ENCODE measurements at places on chromosomes 2 and 18. TPM values are rescaled to one million over a fixed set of nuclear protein-coding genes. Genes with fewer than 3 reads are reported as not detected.

PPP1R1C gene
- total RNA-seq, result not detected

COL4A4 gene
- total RNA-seq, result 0.06 TPM

VWC2L gene
- not detected for total RNA-seq

NOL4 gene
- total RNA-seq, result not detected

KYNU gene
- total RNA-seq, result not detected

ALS2 gene
- total RNA-seq, result 10.7 TPM

IL36A gene
- not detected for total RNA-seq

UGT1A8 gene
- not detected for total RNA-seq

ARHGAP15 gene
- total RNA-seq, result 197 TPM

MROH2A gene
- total RNA-seq, result not detected

KATNAL2 gene
- 0.87 TPM for total RNA-seq

DSG1 gene
- total RNA-seq, result not detected

ANO7 gene
- 0.12 TPM for total RNA-seq

OTOS gene
- total RNA-seq, result not detected

SOWAHC gene
- 0.27 TPM for total RNA-seq

CD207 gene
- total RNA-seq, result not detected

RIT2 gene
- total RNA-seq, result not detected

TUBA3E gene
- not detected for total RNA-seq

COLEC11 gene
- total RNA-seq, result 0.35 TPM

PLA2R1 gene
- total RNA-seq, result not detected

GPC1 gene
- 7.5 TPM for total RNA-seq

TTN gene
- total RNA-seq, result 12.3 TPM

CENPA gene
- total RNA-seq, result 55.1 TPM

CFAP221 gene
- total RNA-seq, result not detected

ELOA2 gene
- total RNA-seq, result not detected

SLC16A14 gene
- 0.08 TPM for total RNA-seq

PDE11A gene
- not detected for total RNA-seq

ICOS gene
- 63.6 TPM for total RNA-seq

SULT1C4 gene
- not detected for total RNA-seq

CPS1 gene
- total RNA-seq, result 0.48 TPM

UGT1A4 gene
- total RNA-seq, result not detected

PID1 gene
- not detected for total RNA-seq

MATN3 gene
- total RNA-seq, result not detected

EGR4 gene
- total RNA-seq, result not detected

QPCT gene
- total RNA-seq, result not detected

PLB1 gene
- 0.74 TPM for total RNA-seq

TRAK2 gene
- 54.9 TPM for total RNA-seq

SELENOI gene
- total RNA-seq, result 29.7 TPM

AGAP1 gene
- total RNA-seq, result 0.97 TPM

SLC14A1 gene
- 7.3 TPM for total RNA-seq

MPP4 gene
- total RNA-seq, result not detected

FBXO41 gene
- 20.2 TPM for total RNA-seq

IL1RL2 gene
- not detected for total RNA-seq

SCYGR4 gene
- total RNA-seq, result not detected

ASB18 gene
- total RNA-seq, result not detected

IL1B gene
- total RNA-seq, result not detected

MAP3K20 gene
- 15.1 TPM for total RNA-seq

TMEM17 gene
- total RNA-seq, result not detected

ANKRD36 gene
- 54.7 TPM for total RNA-seq

RFTN2 gene
- total RNA-seq, result not detected

ATP6V1B1 gene
- not detected for total RNA-seq

NAT8 gene
- total RNA-seq, result not detected

KRTCAP3 gene
- 7.1 TPM for total RNA-seq

PMAIP1 gene
- total RNA-seq, result 14.8 TPM

REG1A gene
- total RNA-seq, result not detected

LHCGR gene
- not detected for total RNA-seq

ZDBF2 gene
- 12.4 TPM for total RNA-seq

PROKR1 gene
- not detected for total RNA-seq

VWA3B gene
- not detected for total RNA-seq

Measured in activated CD4-positive, alpha-beta T cell treated with anti-CD3 and anti-CD28 coated beads, Interleukin-2, amount 10 ng/mL, durations not matched to agents 7 days and 5 days (primary cell).